ENCODE measurements at places on chromosomes 12 and 14. TPM values are rescaled to one million over a fixed set of nuclear protein-coding genes. Genes with fewer than 3 reads are reported as not detected.

BICDL1 gene
- not detected for total RNA-seq

CLMN gene
- total RNA-seq = 1.6 TPM

CAPZA3 gene
- total RNA-seq = not detected

KRT6C gene
- not detected for total RNA-seq

IFNG gene
- total RNA-seq = not detected

NUMB gene
- total RNA-seq = 35.0 TPM

OR2AP1 gene
- total RNA-seq = not detected

TM7SF3 gene
- 32.6 TPM for total RNA-seq

ASPG gene
- total RNA-seq = not detected

MYF5 gene
- not detected for total RNA-seq

NID2 gene
- 852 TPM for total RNA-seq

RBM23 gene
- 153 TPM for total RNA-seq

LUM gene
- total RNA-seq = 747 TPM

ADAM21 gene
- 0.34 TPM for total RNA-seq

SERPINA10 gene
- total RNA-seq = not detected

AKAP5 gene
- total RNA-seq = 0.31 TPM

PPP2R3C gene
- total RNA-seq = 23.7 TPM

FLVCR2 gene
- total RNA-seq = 3.7 TPM

OASL gene
- 0.37 TPM for total RNA-seq

TNFAIP2 gene
- 69.3 TPM for total RNA-seq

GZMB gene
- total RNA-seq = not detected

TAS2R7 gene
- not detected for total RNA-seq

RD3L gene
- not detected for total RNA-seq

C12orf60 gene
- 1.8 TPM for total RNA-seq

ARHGAP9 gene
- total RNA-seq = not detected

ACRBP gene
- 0.31 TPM for total RNA-seq

HOXC6 gene
- total RNA-seq = not detected

TAS2R14 gene
- total RNA-seq = 1.6 TPM

TAS2R30 gene
- 0.59 TPM for total RNA-seq

ZBTB42 gene
- total RNA-seq = 3.1 TPM

SDS gene
- total RNA-seq = not detected

PZP gene
- not detected for total RNA-seq

HCAR2 gene
- total RNA-seq = not detected

PIANP gene
- total RNA-seq = not detected

GPRC5D gene
- total RNA-seq = not detected

CELA1 gene
- total RNA-seq = not detected

C3AR1 gene
- 0.25 TPM for total RNA-seq

USP15 gene
- 12.6 TPM for total RNA-seq

AICDA gene
- total RNA-seq = not detected

TSPAN8 gene
- 0.59 TPM for total RNA-seq

SSPN gene
- 7.2 TPM for total RNA-seq

NFE2 gene
- not detected for total RNA-seq

MUCL1 gene
- not detected for total RNA-seq

PXN gene
- 63.2 TPM for total RNA-seq

TC2N gene
- total RNA-seq = 3.6 TPM

LYZ gene
- total RNA-seq = not detected

ZC2HC1C gene
- total RNA-seq = not detected

FOXN4 gene
- not detected for total RNA-seq

CPNE6 gene
- not detected for total RNA-seq

SOX5 gene
- total RNA-seq = 0.81 TPM

OR6C2 gene
- not detected for total RNA-seq

MIP gene
- total RNA-seq = not detected

CLEC9A gene
- total RNA-seq = not detected
